ENCODE measurements at places on chromosomes 13 and 19.

- no peak for DNase-seq
Observed at GRCh38 chr13:101416181-101417042, at the start of gene NALCN. Gene NALCN (minus strand): TSS chr13:101416508. CDS start chr13:101399126, 17,382 bp downstream.

DNA sequence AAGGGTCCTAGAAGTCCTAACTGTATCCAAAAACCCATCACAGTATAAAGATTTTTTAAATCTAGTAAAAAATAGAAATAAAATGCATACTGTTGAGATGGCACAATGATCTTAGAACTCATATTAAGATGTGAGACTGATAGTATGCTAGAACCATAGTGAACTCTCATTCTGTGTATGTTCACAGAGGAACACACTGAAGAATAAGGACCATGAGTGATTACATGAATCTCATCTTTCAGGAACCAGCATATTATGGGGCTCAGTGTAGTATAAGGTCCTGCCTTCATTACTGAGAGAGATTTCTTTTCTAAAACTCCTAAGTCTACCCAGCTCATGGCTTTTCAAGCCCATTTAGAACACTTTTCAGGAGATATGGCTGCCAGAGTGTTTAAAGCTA lies 59.8 kb upstream of the RFC3 start:
- DNase-seq = no peak

- no peak for DNase-seq
Observed at GRCh38 chr13:51284339-51284738, 55.2 kb upstream of the SERPINE3 start.

DNA sequence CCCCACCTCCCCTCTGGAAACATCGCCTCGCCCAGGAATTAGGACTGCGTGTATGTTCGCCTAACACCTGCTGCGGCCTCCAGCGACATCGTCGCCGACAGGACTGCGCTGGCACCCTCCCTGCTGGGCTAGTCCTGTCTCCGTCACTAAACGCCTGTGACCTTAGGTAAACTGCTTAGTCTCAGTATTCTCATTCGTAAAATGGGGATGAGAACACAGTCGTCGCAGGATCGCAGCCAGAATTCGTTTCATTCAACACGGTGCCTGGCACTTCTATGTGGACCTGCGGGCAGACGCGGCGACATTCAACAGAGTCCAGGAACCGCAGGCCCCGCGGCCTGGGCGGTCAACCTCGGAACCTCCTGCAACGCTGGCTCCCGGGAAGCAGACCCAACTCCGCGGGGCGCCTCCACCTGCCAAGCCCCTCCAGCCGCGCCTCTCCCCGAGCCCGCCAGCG lies 485 bp downstream of the CRYL1 start:
- DNase-seq = no peak

- DNase-seq = no peak
Observed at GRCh38 chr19:9044449-9044848, 34.2 kb upstream of the MUC16 start.

- DNase-seq = no peak
Observed at GRCh38 chr13:44331446-44331845, 42.2 kb upstream of the SERP2 start.

GRCh38 chr13:31160857-31161556 lies 697 bp downstream of the HSPH1 start:
- DNase-seq = no peak

- DNase-seq = no peak
Observed at GRCh38 chr19:50515168-50515561, 1.5 kb upstream of the ASPDH start.

GRCh38 chr13:37026771-37027170 lies 26.2 kb downstream of the EXOSC8 start:
- DNase-seq = no peak

DNA sequence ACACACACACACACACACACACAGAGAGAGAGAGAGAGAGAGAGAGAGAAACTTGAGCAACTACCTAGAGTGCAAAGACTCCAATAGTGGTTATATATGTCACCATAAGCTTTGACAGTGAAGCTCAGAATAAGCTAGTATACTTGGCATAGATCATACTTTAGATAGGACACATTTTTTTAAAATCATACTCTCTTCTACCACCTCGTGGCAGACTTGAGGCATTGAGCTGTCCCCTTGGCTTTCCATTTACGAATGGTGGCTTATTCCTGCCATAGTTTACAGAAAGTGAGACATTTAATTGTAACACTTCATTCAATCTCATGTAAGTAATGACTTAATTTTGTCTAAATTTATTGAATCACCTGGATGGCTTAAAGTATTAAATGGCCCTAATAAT lies 108.2 kb downstream of the EDNRB start:
- DNase-seq = no peak

GRCh38 chr19:10677751-10678150 lies 23.5 kb upstream of the QTRT1 start:
- no peak for DNase-seq

DNA sequence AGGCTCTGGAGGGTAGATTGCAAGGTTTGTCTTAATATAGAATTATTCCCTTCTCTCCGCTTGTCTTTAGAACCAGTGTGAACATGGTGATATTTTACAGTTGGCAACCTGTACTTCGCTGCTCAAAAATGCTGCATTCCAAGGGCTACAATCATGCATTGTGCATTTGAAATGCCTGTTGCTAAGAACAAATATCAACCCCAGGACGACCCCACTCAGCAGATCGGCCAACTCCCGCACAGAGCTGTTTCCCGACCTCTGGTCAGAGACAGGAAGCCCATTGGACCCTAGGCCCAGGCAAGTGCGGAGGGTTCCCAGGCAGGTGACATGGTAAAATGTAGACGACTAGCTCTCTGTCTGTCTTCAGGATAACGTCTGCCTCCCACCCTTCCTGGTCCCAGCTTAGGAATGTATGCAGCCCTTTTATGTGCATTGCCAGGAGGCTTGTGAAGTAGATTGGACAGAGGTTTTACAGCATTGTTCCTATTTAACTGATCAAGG lies 263.5 kb downstream of the FOXO1 start:
- no peak for DNase-seq

GRCh38 chr19:9797871-9798270 lies 21.0 kb downstream of the FBXL12 start:
- no peak for DNase-seq

DNA sequence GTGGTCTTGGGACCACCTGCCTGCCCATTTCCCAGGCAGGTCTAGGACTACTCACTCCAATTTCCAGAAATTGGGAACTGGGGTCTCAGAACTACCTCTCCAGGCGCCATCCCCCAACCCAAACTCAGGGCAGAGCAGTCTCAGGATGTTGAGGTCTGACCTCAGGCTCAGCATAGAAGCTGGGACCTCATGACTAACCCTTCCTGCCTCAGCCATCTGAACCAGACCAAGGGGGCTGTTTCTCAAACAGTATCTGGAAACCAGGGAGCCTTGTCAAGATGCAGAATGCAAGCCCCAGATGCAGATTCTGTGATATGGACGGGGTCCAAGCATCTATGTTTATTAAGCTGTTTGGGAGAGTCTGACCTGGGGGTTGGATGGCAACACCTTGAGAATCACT lies 1.3 kb downstream of the FBXW9 start:
- no peak for DNase-seq

DNA sequence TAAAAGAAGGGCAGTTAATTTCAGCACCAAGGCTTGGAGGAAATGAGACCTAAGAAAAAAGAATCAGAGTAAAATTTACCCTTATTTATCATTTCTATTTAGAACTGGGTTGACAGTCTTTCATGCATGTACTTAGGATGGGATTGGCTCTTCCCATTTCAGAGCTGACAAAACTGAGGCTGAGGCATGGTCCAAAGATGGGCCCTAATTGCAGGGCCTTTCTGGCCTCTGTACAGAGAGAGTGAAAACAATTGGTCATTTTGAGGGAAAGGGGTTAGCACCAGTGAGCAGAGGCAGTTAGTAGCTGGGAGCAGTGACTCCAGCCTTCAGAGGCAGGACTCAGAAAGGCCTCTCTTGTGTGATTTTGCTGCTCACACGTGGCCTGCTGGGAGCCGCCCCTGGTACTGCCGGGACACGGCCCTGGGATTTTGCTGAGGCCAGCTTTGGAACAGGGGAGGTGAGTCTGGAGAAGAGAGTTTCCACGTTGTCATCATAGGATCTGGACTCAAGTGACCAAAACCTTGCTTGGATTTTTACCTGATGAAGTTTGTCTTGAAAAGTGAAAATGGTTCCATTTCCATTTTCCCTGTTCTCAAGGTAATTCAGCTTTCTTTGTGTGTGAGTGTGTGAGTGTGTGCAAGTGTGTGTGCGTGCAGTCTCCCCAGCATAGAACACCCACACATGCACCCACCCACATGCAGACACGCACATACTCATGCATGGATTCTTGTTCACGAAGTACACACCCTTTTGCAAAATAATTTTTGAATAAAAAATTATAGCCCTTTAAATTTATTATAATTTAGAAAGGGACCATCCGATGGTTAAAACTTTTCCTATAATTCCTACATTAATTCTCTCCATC lies at the start of gene ZNF536:
TSS of gene ZNF536 (plus strand) at position 425 of the 865 bp plus-strand sequence. CDS start 71,179 bp downstream, outside the sequence.
- DNase-seq = no peak

DNA sequence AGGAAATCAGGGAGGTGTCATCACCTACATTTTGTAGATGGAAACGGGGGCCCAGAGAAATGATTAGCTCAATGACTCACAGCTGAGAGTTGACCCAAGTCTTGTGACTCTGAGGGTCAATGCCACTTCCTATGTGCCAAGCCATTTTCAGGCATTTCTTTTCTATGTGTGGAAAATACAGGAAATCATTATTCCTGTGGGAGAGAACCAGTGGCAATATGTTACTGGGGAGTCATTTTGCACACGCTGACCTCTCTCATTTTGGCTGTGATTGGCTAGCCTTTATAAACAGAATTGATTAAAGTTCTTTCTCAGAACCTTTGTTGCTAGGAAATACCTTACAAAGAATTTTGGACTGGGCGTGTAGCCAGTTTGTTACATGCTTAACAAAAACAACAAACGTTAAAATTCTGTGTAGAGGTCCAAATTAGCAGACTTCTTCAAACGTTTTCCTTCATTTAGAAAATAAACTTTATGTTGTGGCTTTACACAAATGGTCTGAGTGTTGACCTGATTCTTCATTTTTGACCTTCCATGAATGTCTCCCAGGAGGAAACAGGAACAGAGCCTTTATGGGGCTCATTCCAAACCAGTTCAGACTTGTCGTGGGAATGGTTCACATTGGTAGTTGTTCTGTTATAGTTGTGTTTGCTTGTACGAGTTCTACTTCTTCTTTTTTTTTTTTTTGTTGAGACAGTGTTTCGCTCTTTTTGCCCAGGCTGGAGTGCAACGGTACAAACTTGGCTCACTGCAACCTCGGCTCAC lies 11.4 kb downstream of the PCCA start:
- no peak for DNase-seq

DNA sequence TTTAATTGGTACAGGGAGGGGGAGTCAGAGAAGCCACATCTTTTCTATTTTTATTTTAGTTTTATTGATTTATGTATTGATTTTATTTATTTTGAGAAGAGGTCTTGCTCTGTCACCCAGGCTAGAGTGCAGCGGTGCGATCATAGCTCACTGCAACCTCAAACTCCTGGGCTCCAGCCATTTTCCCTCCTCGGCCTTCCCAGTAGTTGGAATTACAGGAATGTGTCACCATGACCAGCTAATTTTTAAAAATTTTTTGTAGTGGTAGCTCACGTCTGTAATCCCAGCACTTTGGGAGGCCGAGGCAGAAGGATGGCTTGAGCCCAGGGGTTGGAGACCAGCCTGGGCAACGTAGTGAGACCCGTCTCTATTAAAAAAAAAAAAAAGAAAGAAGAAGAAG lies 4.1 kb downstream of the IL27RA start:
- no peak for DNase-seq

DNA sequence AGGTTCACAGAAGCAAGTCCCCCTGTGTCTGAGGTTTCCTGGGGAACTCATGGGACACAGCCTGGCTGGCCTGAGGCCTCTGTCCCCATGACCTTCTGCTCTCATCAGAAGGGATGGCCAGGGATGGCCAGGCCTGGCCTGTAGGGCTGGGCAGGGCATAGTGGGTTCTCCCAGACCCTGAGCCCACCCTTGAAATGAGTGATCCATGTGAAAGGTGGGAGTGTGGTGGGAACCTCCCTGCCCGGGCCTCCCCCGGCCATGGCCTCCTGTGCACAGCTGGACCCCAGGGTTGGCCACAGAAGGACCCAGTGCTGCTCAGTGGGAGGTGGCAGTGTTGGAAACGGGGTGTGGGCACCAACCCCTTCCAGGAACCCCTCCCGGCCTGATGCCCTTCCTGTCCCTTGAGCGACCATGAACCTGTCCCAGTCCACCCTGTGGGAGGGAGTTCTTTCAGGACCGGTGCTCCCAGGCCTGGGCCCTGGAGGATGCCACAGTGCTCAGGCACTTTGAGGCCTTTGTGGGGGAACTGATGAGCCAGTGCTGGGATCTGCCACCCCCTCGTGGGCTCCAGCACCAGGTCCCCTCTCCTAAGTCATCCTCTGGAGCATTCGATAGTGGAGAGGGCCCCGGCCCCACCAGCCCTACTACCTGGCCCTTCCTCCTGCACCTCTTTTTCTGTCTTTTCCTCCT lies 15.5 kb upstream of the ZNF14 start:
- DNase-seq = no peak

DNA sequence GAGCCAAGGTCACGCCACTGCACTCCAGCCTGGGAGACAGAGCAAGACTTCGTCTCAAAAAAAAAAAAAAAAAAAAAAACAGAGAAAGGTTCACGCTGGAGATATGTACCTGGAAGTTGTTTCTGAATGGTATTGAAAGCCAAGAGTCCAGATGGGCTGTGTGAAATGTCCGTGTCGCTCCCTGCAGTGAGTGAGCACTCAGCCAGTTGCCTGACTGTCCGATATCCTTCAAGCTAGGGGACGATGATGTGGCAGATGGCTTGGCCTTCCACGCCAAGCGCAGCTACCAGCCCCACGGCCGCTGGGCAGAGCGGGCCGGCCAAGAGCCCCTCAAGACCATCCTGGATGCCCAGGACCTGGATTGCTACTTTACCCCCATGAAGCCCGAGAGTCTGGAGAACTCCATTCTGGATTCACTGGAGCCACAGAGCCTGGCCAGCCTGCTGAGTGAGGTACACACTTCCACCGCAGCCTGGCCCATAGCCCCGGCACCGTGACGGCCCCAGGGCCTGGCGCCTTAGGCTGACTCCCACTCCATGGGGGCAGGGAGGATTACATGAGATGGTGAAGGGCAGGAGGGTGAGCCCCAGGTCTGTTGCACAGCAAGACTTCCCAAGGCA lies 11.7 kb upstream of the OVOL3 start:
- DNase-seq = no peak

DNA sequence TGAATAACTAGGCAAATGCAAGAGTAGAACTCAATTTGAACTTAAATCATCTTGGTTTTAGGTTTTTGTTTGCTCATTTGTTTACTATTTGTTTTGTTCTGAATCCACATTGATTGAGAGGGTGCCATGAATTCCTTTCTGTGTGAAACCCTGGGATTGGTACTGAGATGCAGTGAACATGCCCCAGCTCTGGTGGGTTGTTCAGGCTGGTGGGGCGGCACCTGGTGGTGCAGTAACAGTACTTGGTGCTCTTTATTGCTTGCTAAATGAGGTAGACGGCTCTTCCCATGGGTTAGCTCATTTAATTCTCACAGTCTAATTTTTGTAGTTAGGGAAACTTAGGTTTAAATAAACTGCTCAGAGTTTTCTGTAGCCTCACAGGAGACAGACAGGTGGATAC lies 48.4 kb downstream of the WASF3 start:
- DNase-seq = no peak

DNA sequence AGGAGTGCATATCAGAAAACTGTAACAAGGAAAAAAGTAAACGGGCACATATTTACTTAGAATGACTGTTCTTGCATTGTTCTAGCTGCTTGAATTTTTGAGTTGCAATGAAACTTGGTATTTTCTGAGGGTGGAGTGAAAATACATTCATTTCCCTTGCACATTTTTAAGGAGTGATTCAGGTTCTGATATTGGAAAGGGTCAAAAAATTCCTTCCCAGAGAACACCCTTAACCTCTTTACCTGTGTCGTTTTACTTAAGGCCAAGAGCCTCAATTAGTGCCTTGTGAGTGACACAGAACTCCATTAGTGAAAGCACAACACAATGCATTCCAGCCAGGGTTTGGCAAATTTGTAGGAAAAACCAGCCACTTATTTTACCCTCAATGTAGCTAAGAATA lies 2.3 kb downstream of the ITGBL1 start:
- DNase-seq = no peak
